ENCODE measurements at places on chromosomes 11 and 22. TPM values are rescaled to one million over a fixed set of nuclear protein-coding genes. Genes with fewer than 3 reads are reported as not detected.

GRCh38 chr22:27551402-27551801 lies 250.2 kb downstream of the MN1 start:
- no peak for DNase-seq

- peak; percentile 75 for DNase-seq
Observed at GRCh38 chr11:100687054-100687629, at the start of gene ARHGAP42. Gene ARHGAP42, plus strand, starts transcription at chr11:100687288. Its CDS starts 391 bp downstream, at chr11:100687679.

GRCh38 chr11:31997955-31998354 lies 92.9 kb upstream of the RCN1 start:
- no peak for DNase-seq

GRCh38 chr11:61041755-61042518 lies 60.4 kb upstream of the CD5 start:
- DNase-seq, result peak; percentile 51

GRCh38 chr11:75733431-75734107 lies 15.9 kb downstream of the MOGAT2 start:
- no peak for DNase-seq

GRCh38 chr11:47233989-47234668 lies 14.5 kb downstream of the ACP2 start:
- DNase-seq, result peak; percentile 25

GRCh38 chr11:89493431-89493830 lies 2.3 kb upstream of the NOX4 start:
- no peak for DNase-seq

- no peak for DNase-seq
Observed at GRCh38 chr11:96062134-96062533, 138.2 kb upstream of the MTMR2 start.

DNA sequence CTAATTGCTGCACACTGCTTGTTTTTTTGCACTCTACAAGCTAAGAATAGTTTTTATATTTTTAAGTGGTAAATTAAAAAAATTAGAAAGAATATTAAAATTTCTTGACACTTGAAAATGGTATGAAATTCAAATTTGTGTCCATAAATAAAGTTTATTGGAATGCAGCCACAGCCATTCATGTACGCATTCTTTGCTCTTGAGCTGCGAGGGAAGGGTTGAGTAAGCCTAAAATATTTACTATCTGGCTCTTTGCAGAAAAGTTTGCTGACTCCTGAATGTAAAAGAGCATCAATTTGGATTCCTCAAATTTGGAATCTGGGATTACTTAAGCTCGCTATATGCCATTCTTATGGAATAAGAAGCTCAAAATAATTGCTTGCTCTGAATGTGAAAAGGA lies 3.4 kb upstream of the ADAMTS8 start:
- DNase-seq, result no peak

DNA sequence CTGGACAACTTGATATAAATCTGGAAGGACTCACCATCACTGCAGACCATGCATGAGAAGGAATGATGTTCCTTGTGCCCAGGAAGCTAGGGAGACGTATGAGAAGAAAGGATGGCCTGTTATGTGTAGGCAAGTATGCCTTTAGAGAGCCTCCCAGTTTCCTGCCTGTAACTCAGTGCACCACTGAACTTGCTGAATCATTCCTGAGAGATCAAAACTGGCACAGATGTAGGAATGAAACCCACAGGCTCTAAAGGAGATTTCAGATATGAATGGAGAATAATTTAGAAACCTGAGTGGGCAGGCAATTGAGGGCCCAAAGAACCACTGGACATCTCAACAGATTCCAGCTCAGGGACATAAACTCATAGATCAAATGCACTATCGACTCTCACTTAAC lies 38.4 kb upstream of the PRSS23 start:
- no peak for DNase-seq

DNA sequence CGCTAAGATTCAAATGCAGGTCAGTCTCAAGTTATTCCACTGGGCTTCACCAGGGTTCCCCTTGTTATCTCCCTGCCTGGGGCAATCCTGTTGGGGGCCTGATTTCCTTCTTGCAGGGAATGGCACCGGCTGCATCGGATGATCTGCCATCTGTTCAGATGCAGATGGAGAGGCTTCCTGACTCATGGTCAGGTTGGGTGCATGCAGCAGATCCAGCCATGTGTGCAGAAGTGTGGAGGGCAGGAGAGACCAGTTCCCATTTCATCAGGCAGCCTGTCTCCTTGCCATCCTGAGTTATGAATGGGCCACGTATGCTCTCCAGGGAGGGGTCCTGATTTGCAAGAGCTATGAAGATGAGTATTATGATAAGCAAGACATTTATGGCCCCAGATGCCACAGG lies 161.2 kb upstream of the PLET1 start:
- DNase-seq, result no peak

GRCh38 chr11:1706634-1707400 lies 9.8 kb downstream of the KRTAP5-6 start:
- DNase-seq, result no peak

DNA sequence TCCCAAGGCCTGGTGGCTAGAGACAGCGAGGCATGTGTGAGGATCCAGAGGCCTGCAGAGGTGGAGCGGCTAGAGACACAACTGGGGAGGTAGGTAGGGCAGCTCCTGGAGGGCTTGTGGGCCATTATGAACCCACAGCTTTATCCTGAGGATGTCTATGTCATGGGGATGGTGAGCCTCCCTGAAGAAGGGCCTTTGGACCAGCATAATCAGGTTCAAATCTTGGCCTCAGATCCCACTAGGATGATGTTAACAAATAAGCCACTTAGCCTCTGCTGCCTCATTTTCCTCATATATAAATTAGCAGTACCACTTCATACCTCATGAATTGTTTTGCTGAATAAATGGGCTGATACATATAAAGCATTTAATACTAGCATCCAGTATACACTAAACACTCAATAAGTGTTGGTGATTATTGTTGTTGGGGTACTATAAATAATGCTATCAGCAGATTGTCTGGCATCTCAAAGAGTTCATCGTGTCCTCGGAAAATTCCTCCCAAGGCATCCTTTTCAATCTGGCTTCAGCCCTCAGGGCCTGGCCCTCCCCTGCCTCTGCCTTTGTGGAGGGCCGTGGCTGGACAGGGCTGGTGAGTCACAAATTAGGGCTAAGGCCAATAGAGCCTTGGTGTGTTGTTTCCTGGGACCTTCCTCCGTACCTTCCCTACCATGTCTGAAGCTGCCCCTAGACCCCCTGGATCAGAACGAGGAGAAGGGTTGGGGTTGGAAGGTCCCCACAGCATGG lies 30.9 kb upstream of the LRRC32 start:
- no peak for DNase-seq

DNA sequence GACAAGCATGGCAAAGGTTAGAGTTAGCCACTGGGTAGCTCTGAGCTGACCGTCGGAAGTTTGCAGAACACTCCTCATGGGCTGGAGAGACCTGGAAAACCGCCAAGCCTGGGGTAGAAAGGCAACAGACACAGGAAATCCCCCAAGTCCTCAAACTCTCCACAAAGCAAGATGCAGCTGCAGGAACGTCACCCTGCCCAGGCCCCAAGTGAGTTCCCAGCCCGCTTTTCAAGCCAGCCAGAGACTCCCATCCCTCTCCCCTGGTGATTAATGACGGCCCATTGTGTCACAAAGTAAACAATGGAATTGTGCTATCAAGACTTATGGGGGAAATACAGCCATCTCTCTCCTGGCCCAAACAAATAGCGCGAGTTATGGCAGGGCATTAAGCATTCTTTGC lies 633.0 kb downstream of the TBC1D22A start:
- no peak for DNase-seq

DNA sequence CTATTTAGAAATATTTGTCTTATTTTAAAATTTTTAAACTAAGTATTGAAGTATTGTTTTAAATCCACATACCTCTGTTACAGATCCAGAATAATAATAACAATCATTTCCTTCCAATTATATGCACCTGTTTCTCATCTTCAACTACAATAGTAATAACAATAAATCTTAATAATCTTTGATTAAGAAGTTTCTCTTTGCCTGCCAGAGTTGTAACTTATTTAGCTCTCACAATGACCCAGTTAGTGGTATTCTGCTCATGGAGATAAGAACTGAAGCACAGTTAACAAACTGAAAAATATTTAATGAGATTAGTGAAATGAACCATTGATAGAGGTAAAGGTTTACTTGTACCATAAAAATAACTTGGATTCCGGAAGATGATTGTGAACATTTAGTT lies 796.3 kb downstream of the LUZP2 start:
- no peak for DNase-seq

DNA sequence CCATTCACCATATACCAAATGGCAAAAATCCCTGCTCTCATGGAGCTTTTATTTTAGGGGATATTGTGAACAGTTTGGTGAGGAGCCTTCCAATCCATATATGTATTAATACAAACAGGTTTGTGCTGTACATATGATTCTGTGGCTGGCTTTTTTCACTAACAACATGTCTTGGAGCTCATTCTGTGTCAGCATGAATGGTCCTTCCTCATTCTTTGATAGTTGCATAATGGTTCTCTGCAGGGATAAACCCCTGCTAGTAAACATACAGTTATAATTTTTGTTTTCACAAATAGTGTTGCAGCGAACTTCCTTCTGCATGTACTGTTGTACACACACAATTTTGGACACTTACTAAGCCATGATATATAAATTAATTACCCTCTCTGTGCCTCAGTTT lies 8.3 kb downstream of the PRR5L start:
- DNase-seq, result no peak

- no peak for DNase-seq
Observed at GRCh38 chr22:34841911-34842310, 224.0 kb upstream of the ISX start.

DNA sequence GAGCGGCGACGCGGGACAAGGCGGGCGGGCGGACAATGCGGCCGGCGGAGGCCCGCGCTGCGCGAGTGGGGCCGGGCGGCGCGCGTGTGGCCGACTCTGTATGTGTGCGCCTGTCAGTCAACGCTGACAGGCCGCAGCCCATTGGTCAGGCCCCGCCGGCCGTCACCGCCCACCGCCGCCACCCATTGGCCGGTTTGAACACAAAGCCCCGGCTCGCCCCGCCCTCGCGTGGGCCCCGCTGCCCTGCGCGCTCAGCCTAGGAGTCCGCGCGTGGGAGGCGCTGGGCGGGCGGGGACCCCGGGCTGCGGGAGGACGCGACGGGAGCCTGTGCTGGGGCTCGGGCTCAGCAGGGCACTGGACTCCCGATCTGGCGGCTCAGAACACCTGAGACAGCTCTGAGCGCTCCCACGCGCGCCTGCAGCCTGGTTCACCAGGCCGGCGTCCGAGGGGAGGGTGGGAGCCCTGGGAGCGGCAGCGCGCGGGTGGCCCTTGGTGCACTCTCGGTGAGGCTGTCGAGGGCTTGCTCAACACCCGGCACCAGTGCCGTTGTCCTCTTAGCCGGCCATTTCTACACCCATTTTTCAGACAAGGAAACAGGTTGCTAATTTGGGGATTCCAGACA lies at the start of gene SUN2:
Gene SUN2 (minus strand): TSS at position 88 of the 622 bp plus-strand sequence. CDS start 3,370 bp downstream, outside the sequence.
- peak; percentile 96 for DNase-seq

DNA sequence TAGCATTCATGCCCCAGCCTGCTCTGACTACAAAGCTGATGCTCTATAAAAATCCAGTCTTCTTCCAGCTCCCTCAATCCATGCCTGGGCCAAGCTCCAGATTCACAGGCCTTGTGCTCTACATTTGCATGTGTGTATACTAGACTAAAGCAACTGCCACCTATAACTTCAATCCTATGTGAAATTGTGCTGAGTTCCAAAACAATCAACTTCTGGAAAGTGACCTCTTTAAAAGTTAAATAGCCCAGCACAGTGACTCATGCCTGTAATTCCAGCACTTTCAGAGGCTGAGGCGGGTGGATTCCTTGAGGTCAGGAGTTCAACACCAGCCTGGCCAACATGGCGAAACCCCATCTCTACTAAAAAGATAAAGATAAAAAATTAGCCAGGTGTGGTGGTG lies 114.3 kb upstream of the ZC3H12C start:
- DNase-seq, result no peak

DNA sequence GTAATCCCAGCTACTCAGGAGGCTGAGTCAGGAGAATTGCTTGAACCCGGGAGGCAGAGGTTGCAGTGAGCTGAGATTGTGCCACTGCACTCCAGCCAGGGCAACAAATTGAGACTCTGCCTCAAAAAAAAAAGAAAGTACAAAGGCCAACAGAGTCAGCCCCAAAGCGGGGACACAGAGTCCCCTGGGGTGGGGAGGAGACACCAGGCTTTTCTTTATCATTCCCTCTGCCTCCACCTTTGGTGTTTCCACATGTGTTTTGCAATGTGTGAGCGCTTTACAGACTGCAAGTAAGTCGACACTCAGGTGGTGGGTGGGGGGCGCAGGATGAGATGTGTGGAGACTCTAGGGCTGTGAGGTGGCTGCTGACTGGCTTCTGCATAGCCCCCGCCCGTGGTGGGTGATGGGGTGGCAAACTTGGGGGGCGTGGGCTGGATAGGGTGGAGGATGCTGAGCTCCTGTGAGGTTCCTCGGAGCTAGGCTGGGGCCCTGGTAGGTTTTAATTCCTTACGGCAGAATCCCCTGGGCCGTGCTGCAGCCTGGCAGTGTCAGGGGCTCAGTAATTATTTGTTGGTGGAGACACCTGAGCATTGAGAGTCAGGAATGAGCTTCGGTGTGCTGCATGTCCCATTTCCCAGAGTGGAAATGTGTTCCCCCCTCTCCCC lies 177.2 kb downstream of the CTTN start:
- no peak for DNase-seq

OR51B5 gene
- total RNA-seq, result not detected

E2F8 gene
- 3.7 TPM for total RNA-seq

SLC6A5 gene
- total RNA-seq, result not detected

SAA4 gene
- not detected for total RNA-seq

NECTIN1 gene
- total RNA-seq, result 22.8 TPM

OR52N4 gene
- total RNA-seq, result 0.32 TPM

C22orf31 gene
- total RNA-seq, result 0.24 TPM

PTPRCAP gene
- total RNA-seq, result 1.0 TPM

Measured in heart right ventricle (tissue), 16 donors.